Muscle of leg (tissue), 16 donors: ENCODE measurements at places on chromosomes 12 and 14. TPM values are rescaled to one million over a fixed set of nuclear protein-coding genes. Genes with fewer than 3 reads are reported as not detected.

Gene TMTC1
- 38.1 TPM for polyA plus RNA-seq

Gene RPGRIP1
- polyA plus RNA-seq = 0.49 TPM

Gene RAB2B
- 17.3 TPM for polyA plus RNA-seq

Gene PLEKHA5
- polyA plus RNA-seq = 24.6 TPM

Gene COCH
- 5.1 TPM for polyA plus RNA-seq

DNA sequence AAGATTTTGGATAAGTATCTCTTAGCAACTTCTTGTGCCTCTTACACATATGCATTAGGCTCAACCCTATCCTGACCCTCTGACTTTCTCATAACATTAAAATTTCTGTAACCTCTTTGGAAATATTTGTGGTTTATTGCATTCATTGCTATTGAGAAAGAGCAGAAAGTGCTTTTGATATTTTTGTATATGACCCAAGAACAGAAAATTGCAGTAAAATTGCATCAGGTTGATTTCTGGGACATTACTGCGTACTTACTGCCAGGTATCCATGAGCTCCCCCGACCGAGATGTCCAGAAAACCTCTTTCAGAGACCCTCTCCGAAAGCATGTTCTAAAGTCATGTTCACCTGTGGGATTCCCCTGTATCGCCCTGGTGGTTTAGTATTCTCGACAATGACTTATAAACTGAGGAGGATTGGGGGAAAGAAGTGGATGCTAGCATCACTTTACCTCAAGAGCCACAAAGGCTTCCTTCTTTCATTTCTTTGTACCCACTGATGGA lies 14.5 kb upstream of the IL22 start:
- DNase-seq = no peak

- DNase-seq = no peak
Measured at GRCh38 chr12:25764892-25765291, 193.6 kb upstream of the RASSF8 start.

DNA sequence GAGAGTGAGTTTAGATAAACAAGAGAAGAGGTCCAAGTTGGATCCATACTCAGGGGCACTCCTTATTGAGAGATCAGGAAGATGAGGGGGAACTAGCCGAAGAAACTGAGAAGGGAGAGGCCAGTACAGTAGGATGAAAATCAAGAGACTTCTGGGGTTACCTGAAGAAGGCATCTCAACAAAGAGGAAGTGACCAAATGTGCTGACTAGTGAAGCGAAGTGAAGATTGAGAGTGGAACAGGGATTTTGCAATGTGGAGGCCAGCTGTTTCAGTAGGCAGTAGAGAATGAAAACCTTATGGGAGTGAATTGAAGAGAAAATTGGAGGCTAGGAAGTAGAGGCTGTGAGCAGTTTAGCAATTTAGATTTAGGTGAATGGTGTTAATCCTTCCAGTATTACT lies 153.0 kb downstream of the SYNE2 start:
- DNase-seq = no peak

GRCh38 chr14:104115131-104115600 lies 23.2 kb upstream of the KIF26A start:
- no peak for DNase-seq

DNA sequence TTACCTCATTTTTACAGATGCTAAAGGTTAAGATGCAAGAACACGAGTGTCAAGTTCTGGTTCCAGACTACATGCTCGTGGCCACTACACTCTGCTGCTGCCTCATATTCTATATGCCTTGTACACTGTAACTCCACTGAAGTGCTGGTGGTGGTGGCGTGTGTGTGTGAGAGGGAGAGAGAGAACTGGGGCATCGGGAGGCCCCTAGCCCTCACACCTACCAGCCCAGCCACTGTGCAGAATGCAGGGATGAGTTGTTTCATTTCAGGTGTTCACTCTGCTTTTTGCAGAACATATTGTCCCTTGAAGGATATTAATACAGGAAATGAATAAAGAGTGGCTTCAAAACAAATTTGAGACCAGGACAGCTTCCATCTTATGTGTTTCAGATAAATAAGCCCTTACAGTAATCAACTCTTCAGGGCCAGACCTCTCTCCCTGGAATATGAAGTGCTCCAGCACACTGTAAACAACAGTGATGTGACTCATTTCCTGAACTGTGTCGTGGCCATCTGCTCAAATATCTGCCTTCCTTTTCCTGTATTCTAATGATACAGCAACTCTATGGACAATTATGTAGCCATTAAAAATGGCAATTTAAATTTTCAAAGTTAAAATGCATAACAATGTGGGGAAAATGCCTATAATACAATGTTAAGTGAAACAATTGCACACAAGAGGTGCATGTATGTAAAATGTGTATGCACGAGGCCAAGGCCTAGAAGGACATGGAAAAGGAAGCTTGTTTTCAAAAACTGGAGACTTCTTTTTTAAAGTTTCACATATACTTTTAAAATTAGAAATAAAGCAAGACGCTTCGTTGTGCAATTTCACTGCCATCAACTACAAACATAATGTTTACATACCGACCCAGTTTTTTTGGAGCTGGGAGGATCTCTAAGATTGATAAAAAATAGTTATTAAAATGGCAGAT lies 215.4 kb downstream of the PELI2 start:
- peak; percentile 55 for DNase-seq

DNA sequence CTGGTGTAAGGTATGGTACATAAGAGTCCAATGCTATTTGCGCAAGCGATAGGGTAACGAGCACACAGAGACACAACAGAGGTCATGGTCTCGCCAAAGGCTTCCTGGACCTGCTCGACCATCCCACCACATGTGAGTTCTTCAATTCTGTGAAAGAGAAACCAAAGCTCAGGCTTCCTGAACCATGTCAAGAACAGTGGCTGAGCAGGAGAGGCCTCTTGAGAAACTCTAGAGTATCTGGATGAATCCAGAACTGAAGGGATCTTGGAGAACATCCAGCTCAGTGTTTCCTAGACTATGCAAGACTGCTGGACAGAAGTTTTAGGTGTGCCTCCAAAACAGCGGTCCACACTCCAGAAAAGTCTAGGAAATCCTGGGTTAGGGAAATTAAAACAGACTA lies 114.5 kb downstream of the TRAFD1 start:
- DNase-seq = peak; percentile 4

GRCh38 chr14:74836251-74836960 lies 39.5 kb downstream of the PROX2 start:
- no peak for DNase-seq

- no peak for DNase-seq
Measured at GRCh38 chr12:63918800-63919300, 74.3 kb downstream of the SRGAP1 start.

GRCh38 chr12:100833282-100833681 lies 38.7 kb downstream of the ANO4 start:
- DNase-seq = no peak

DNA sequence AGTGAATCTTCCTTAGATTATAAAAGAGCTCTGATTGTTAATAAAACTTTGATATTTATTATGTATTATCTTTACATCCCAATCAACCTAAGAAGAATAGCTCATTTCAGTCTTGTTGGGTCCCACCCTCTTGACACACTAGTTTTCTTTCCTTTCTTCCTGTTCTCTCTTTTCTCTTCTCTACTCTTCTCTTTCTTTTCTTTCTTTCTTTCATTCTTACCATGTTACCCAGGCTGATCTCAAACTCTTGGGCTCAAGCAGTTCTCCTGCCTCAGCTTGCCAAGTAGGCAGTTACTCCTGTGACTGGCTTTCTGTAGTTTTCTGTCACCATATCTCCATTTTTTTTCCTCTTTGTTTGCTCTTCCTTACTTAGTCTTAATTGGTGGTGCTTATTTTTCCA lies 177.8 kb downstream of the MIPOL1 start:
- no peak for DNase-seq

DNA sequence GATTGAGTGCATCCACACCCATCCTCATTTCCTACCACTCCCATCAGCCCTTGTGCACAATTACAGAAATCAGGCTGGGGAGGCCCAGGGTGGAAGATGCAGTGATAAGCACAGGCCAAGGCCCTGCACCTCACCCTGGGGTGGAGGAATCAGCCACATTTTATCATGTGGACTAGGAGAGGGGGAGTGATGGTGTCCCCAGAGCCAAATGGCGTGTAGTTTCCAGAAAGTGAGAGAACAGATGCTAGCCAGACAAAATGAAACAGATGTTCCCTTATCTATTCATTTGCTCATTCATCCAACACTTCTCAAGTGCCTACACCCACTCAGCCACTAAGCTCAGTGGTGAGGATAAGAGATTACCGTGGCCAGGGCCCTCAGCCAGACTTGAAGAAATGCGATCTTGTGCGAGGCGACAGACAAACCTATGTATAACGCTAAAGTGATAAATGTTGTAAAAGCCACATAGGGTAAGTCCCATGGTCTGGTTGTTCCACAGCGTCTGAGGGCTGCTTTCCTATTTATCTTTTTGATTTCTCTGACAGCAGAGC lies 93.6 kb downstream of the STAB2 start:
- DNase-seq = peak; percentile 71

DNA sequence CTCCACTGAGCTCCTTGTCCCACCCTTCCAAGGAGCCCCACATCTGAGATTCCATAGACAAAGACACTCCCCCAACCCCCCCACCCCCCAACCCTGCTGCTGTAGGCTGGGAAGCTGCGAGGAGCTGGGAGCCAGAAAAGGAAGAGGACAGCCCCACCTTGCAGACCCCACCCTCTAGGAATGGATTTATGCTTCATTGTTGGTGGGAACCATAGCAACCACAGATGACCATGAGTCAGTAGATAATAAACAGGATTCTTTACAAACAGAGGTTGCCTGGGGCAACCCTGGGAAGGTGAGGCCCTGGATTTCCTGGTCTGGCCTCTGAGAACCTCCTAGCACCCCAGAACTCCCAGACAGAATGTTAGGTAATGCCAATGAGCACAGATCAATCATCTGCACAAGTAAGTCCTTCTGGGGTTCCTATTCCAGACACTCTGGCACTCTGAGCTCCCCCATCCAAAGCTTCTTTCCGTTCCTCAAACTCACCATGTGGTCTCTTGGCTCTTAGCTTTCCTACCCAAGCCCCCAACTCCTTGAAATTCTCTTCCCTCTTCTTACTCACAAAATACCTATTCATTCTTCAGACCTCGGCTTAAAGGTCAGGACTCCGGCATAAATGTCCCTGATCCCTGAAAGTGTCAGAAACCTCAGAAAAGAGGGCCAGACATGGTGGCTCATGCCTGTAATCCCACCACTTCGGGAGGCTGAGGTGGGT lies 15.2 kb upstream of the PLEKHG6 start:
- DNase-seq = peak; percentile 83

DNA sequence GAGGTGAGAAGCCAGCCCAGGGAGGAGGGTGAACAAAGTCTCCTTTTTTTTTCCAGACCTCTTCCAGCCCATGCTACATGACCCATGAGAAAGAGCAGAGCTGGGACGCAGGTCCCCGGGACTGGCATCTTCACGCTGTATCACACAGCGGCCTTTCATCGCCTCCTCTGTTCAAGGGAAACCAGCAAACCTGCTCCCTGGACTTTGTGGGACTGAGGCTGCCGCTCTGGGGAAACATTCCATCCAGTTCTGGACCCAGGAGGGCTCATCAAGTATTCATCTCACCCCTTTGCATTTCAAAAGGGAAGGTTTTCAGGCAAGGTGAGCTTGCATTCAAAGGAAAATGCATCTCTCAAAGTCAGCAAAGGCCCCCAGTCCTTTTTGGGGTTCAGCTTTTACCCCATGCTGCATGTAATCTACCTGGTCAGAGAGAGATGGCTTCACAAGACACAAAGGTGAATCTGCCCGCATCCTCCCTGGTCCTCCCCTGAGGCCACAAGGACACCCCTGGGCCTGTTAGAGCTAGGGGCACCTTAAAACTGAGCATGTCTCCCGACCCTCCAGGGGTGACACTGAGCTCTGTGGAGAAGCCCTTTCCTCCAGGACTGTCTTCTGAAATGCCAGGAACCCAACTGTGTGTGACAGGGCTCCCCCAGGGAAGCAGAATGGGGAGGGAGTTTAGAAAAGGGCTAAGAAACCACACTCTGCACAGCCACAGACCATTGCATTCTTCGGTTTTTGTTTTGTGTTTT lies 21.2 kb upstream of the MEG3 start:
- DNase-seq = no peak

DNA sequence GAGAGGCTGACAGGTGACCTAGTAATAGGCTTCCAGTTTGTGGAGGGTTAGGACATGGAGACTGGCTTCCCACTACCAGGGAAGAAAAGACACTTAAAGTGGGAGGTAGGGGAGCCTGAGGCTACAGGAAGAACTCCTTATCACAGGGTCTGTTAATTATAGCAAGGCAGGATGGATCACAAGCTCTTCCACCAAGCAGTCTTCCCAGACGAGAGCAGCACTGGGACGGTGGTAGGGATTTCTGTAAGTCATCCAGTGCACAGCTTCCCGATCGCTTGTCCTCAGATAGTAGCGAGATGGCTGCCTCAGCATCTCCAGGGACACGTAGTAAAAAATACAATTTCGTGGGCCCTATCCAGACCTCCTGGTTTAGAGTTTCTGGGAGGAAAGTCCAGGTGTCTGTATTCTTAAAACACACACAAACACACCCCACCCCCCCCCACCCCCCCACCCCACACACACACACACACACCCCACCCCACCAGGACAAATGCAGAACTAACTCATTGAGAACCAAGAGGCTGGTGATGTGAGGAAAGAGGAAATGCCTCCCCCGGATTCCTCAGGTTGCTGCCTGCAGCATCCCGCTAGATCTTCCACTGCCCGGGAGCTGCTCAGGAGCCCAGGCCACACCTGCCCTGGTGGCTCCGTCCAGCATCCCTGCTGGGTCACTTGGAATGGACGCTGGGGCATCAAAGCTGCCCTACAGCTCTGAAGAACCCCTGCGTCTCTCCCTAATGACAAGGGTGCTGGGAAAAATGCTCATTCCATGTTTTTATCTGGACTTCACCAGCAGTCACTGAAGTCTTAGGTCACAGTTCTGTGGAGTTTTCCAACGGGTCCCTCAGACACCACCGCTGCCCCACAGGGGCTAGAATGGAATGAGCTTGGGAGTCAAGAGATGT lies 307.2 kb downstream of the CACNA1C start:
- no peak for DNase-seq

DNA sequence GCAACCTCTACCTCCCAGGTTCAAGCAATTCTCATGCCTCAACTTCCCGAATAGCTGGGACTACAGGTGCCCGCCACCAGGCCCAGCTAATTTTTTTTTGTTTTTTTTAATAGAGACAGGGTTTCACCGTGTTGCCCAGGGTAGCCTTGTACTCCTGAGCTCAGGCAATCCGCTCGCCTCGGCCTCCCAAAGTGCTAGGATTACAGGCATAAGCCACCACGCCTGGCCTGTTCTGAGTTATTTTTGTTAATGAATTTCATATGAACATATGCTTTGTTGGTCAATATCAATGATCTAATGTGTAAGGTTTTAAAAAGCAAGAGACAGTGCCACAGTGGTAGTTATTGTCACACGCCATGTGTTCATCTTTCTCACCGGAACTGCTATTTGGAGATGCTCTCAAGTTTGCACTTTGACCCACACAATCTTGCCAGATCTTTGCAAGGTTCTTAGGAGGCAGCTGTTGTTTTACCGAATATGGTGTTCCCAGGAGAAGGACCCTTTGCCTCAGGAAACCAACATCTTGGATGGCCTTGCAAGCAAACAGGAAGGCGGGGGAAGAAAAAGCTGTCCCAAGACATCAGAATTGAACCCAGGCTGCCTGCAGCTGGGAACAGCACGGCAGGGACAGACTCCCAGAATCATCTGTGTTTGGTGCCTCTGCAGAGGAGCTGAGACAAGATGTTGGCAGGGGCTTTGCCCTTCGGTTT lies 30.0 kb downstream of the GALNT16 start:
- DNase-seq = peak; percentile 66

GRCh38 chr12:91732086-91732485 lies 413.6 kb downstream of the BTG1 start:
- no peak for DNase-seq
